ENCODE measurements at places on chromosomes 5 and 9.

GRCh38 chr5:7548596-7548995, 152.7 kb downstream of the ADCY2 start:
- DNase-seq = no peak

DNA sequence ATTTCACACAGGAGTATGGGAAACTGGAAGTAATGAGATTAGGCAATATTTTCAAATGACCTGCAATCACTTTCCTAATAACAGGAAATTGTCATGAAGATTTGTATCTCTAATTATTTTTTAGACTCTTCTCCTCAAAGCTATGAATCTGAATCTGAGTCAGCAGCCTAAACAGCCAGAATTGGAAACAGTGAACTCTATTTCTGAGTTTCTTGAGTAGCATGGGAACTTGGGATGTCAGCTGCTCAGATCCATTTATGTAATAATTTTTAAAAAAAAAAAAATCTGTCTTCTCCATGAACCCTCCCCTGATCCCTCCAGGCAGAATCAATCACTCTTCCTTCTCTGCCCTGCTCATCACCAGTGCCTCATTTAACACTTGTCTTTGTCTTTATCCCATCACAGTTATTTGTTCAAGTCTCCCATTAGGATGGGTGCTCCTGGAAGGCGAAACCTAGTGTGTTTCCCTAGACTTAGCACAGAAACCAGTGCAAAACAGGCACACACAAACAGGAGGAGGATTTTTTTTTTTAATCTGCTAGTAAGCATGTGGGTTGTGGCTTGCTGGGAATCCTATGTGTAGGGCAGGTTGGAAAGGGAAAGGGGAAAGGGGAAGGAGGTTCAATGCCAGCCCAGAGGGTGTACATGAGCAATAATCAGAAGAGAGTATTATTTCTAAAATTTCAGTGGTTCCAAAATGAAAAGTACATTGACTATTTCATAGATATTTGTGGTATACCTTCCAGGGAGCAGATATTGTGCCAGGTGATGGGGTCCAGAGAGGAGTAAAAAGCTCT, 186.8 kb downstream of the TTLL11 start:
- DNase-seq = no peak

DNA sequence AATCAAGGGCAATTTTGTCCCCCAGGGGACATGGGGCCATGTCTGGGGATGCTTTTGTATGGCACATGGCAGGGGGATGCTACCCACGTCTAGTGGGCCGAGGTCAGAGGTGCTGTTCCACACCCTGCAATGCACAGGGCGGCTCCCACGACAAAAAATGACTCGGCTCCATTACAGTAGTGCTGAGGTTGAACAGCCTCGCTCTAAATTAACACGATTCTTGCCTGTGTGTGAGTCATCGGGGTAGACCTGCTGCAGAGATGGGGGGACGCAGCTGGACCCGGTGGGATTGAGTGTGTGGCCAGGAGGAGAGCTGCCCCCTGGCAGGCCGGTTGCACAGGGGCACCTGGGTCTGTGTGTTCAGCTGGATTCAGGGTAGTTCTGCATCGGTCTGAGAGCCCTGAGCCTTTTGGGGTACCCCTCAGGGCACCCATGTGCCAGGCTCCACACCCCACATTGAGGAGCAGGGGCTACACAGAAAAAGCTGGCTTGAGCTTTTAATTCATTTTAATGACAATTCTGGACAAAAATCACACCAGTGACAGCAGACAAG, 20.0 kb upstream of the COL5A1 start:
- no peak for DNase-seq

GRCh38 chr5:82332886-82333615, 54.9 kb upstream of the RPS23 start:
- no peak for DNase-seq

- DNase-seq = no peak
Observed at GRCh38 chr5:132459031-132459982, 31.3 kb downstream of the IRF1 start.

- DNase-seq = no peak
Observed at GRCh38 chr9:88236511-88237478, 98.5 kb upstream of the SPATA31C2 start.

DNA sequence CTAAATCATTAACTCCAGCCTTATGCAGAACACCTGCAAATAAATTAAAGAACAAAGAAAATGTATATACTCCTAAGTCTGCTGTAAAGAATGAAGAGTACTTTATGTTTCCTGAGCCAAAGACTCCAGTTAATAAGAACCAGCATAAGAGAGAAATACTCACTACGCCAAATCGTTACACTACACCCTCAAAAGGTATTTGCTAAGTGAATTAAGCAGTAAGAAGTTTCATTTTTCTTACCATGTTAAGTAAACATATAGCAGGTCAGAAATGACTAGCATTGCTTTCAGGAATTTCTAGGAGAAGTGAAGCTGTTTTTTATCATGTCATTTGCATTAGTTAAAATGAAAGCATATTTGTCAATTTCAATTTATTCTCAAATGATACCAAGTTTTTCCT, 92.7 kb downstream of the MELK start:
- DNase-seq = no peak

DNA sequence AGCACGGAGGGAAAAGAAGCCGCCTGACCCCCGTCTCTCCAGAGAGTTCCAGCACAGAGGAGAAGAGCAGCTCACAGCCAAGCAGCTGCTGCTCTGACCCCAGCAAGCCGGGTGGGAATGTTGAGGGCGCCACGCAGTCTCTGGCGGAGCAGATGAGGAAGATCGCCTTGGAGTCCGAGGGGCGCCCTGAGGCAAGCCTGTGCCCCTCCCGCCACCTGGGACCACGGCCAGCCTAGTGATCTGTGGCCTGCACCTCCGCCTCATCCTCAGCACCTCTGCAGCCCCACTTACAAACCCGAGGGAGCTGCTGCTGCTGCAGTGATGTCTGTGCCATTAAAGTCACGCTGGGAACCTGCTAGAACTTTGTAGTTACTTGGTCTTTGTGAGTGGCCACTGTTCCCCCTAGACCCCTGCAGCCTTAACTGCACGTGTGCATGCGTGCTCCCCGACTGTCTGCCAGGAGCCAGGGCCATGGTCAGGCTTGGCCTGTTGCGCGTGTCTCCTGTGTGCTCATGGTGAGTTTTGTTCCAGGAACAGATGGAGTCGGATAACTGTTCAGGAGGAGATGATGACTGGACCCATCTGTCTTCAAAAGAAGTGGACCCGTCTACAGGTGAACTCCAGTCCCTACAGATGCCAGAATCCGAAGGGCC, 12.5 kb downstream of the SQSTM1 start:
- no peak for DNase-seq

- DNase-seq = peak; percentile 12
Observed at GRCh38 chr9:126698756-126699155, 85.0 kb downstream of the LMX1B start.

DNA sequence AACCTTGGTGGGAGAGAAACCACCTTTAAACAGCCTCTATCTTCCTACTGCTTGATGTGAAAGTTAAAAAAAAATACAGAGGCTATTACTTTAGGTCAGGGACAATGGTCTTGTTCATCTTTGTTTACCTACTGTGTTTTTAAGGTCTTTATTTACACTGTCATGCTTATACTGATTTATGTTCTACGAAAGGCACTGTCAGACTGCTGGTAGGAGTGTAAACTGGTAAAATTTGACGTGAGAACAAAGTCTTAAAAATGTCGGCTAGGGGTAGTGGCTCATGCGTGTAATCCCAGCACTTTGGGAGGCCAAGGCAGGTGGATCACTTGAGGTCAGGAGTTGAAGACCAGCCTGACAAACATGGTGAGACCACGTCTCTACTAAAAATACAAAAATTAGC, 42.1 kb upstream of the ELOVL7 start:
- DNase-seq = no peak

- no peak for DNase-seq
Observed at GRCh38 chr5:10538103-10538788, 25.6 kb upstream of the ANKRD33B start.

DNA sequence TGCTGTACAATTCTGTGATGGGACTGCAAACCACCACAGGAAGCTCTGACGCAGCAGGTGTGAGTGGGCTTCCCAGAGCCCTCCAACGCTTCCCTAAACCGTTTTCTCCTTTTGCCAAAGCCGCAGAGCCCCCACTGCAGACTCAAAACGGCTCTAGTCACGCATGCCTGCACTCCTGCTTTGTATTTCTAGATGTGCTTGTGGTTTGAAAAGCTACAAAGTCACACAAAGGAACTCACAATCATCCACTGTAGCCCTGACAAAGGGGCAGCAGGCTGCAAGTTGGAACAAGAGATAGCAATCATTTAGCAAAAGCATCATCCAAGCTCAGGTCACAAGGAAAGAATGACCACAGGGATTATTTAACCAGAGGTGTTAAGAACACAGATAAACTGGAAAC, 79.3 kb downstream of the PTPN3 start:
- no peak for DNase-seq

- no peak for DNase-seq
Observed at GRCh38 chr5:149221326-149221725, 50.3 kb upstream of the AFAP1L1 start.

DNA sequence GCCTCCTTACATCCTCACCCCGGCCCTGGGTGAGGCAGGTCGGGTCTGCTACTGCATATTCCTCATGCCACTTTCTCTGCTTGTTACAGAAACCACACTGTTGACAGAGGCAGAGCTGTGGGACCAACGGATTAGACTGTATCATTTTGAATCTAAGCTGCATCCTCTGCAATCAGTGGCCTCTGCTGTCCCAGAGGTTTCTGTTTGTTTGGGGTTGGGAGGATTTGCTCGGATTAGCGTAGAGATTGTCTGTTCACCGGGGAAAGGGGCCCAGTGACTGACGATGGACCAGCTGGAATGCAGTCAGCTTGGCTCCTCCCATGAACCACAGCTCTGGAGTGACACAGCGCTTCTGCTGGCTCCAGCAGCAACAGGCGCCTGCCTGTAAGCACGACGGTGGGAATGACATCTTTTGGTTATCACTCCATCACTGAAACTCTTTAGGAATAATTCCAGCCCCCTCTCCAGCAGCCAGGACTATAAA, 37.3 kb upstream of the ADRA1B start:
- no peak for DNase-seq

GRCh38 chr5:112228667-112229066, 190.4 kb downstream of the EPB41L4A start:
- no peak for DNase-seq

GRCh38 chr5:132427281-132428146, 58.0 kb downstream of the SLC22A5 start:
- DNase-seq = peak; percentile 47

GRCh38 chr5:108670591-108671289, 77.0 kb upstream of the FER start:
- no peak for DNase-seq

GRCh38 chr9:76906647-76906975, 697 bp upstream of the PRUNE2 start:
- DNase-seq = no peak

DNA sequence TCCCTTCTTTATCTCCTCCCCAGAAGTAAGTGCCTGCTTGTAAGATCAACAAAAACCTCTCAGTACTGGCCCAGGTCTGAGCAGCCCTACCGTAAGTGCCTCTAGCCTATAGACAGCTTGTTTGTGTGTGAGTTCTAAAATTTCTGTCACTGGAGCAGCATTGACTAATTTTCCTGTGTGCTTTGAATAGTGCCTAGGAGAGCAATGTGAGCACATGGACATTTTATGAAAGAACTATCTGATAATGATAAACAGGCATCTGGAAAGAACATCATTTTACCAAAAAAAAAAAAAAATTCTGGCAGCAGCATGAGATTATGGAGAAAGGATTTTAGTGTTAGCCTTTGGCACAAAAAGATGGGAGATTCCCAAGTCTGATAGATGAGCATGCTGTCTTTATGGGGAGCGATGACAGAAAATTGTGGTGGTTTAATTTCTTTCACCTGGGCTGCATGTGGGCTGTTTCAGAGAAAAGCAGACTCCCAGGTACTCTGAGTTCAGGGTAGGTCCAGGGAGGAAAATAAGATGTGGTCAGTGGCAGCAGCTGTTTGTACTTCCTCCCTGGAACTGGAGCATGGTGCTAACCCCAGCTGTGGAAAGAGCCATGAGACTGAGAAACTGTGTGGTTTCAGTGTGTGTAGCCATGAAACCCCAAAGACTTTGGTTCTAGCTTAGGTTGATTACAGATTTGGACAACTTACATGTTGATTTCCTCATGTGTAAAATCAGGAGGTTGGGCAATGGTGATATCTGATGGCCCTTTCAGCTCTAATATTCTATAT, 419.9 kb downstream of the NTRK2 start:
- DNase-seq = no peak

- no peak for DNase-seq
Observed at GRCh38 chr9:84121991-84122523, 141.5 kb downstream of the RMI1 start.

DNA sequence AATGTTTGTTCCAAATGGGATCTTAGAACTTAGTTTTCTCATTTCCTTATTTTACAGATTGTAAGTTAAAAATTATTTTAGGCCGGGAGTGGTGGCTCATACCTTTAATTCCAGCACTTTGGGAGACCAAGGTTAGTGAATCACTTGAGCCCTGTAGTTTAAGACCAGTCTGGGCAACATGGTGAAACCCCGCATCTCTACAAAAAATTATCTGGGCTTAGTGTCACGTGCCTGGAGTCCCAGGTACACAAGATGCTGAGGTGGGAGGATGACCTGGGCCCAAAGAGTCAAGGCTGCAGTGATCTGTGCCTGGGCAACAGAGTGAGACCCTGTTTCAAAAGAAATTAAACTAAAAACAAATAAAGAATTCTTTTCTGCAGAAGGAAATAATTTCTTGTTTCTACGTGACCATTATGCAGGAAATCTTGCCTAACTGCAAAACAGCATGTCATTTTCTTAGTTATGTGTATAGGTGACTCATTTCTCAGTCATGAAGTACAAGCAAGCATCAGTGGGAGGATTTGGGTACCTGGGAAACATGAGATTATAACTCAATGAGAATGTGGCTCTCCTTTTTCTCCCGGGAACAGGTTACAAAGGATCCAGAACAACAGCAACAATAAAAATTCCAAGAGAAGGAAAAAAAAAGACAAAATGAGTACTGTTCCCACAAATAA, 375.1 kb upstream of the ST8SIA4 start:
- DNase-seq = no peak

- no peak for DNase-seq
Observed at GRCh38 chr5:16492398-16493140, 27.0 kb upstream of the ZNF622 start.

- no peak for DNase-seq
Observed at GRCh38 chr5:119276978-119277377, 78.8 kb upstream of the TNFAIP8 start.

DNA sequence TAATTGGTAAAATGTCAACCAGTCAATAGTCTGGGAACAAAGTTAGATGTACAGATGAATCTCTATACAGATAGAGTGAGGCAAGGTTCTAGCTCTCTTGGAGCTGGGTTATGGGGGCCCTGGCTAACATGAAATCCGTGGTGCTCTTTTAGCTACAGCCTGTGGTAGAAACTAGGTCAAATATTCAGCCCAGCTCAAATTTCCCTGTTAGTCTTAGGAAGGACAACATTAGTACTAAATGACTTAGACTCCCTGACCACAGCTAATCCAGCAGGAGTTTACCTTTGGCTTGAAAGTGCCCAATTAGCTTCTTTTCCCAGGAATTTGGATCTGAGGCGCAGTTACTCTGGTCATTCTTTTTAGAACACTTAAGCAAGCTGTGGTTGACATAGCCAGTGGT, 170.5 kb downstream of the DMRTA1 start:
- no peak for DNase-seq

GRCh38 chr9:116816484-116816883, 129.4 kb downstream of the TRIM32 start:
- DNase-seq = no peak
